ENCODE measurements at places on chromosomes 16 and 17.

- peak; percentile 24 for DNase-seq
Measured at GRCh38 chr16:13453938-13454553, 465.9 kb upstream of the ERCC4 start.

GRCh38 chr17:44331249-44331760 is 6.7 kb upstream of the SLC25A39 start:
- peak; percentile 81 for DNase-seq

- no peak for DNase-seq
Measured at GRCh38 chr17:31598921-31599571, 207.6 kb downstream of the RAB11FIP4 start.

GRCh38 chr16:85470873-85471272 is 142.2 kb upstream of the GSE1 start:
- no peak for DNase-seq

- no peak for DNase-seq
Measured at GRCh38 chr17:2936771-2937321, 126.6 kb downstream of the OR1D5 start.

DNA sequence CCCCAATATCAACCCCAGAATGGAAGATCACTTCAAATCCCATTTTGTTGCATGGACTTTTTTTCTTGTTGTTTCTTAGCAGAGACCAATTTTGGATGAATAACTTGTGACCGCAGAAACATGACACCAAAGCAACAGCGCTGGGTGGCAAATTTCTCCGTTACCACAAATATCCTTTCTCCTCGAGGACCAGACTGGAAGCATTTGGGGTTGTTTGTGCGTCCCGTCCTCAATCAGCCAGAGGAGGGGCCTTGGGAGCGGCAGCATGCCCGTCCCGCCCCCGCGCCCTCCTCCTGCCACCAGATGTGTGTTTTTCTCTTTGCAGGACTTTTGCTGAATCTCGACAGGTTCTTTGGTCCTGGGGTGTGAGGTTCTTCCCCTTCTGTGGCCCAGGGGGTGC is 282.5 kb upstream of the FOXF1 start:
- no peak for DNase-seq

DNA sequence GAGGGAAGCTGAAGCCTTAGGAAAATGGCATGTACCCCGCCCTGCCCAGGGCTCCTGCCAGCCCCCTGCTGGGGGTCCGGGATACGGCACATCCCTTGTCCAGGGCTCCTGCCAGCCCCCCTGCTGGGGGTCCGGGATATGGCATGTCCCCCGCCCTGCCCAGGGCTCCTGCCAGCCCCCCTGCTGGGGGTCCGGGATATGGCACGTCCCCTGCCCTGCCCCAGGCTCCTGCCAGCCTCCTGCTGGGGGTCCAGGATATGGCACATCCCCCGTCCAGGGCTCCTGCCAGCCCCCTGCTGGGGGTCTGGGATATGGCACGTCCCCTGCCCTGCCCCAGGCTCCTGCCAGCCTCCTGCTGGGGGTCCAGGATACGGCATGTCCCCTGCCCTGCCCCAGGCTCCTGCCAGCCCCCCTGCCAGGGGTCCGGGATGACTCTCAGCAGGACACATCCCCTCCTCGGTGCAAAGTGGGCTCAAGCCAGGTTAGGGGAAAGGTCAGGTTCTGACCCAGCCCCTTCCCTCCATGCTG is 43.2 kb downstream of the RPH3AL start:
- peak; percentile 89 for DNase-seq

- no peak for DNase-seq
Measured at GRCh38 chr16:35745191-35745590, 2285.8 kb downstream of the TP53TG3F start.

GRCh38 chr17:57461082-57461481 is 204.8 kb downstream of the MSI2 start:
- no peak for DNase-seq

DNA sequence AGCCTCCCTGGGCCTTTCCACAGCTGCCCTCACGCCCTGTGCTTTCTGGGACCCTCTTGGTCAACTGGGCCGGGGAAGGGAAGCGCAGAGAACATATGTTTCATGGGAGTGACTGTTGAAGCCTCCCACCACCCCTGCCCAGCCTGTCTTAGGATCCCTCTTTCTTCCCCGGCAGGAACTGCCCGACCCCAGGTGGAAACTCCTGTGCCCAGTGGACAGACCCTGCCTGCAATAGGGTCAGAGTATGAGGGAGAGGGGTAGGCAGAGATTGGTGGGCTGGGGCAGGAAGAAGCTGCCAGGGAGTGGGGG is 10.5 kb downstream of the HEXIM2 start:
- DNase-seq = no peak

DNA sequence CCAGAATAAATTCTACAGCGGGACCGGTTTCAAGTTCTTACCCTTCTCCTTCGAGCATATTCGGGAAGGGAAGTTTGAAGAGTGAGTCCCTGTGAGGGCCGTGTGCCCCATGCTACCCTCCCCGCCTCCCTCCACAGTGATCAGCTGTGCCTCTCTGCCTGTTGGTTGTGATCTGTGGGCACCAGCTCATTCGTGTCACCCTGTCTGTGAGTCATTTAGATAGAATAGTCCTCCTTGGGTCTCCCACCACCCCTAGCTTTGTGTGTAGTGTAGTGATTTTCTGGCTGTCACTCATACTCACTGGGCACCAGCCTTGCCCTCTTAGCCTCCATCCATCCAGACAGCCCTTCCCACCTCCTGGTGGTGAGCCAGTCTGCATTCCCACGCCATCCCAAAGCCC is 15.0 kb upstream of the NAGLU start:
- no peak for DNase-seq

GRCh38 chr16:19186408-19186807 is 18.4 kb downstream of the SYT17 start:
- no peak for DNase-seq

- DNase-seq = no peak
Measured at GRCh38 chr16:57577691-57578224, 35.3 kb downstream of the ADGRG5 start.

DNA sequence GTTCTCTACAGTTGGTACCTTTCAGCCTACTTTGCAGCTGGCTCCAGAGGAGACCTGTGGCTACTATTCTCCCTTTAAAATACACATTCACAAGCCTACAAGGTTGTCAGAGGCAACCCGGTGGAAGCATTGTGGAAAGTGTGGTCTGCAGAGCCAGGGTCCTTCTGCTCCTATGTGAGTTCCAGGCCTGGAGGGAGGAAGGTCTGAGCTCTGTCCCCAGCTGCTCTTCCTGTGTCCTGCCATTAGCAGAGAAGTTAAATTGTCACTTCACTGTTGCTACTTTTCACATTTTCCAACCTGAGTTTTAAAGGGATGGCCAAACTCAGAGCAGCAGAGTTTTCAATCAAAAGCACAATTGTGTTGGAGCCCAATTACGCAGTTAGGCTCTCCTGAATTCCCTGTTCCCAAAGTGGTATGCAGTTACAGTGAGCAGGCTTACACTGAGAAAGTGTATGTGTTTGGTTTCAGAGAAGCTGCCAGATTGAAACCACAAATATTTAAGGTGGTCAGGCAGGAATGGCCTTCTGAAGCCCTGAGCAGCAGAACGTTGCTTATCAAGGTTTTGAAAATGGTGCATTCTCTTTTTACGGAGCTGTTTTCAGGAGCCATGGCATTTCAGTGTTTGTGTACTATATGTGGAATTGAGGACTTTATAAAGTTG is 25.0 kb downstream of the MAP3K3 start:
- DNase-seq = no peak

DNA sequence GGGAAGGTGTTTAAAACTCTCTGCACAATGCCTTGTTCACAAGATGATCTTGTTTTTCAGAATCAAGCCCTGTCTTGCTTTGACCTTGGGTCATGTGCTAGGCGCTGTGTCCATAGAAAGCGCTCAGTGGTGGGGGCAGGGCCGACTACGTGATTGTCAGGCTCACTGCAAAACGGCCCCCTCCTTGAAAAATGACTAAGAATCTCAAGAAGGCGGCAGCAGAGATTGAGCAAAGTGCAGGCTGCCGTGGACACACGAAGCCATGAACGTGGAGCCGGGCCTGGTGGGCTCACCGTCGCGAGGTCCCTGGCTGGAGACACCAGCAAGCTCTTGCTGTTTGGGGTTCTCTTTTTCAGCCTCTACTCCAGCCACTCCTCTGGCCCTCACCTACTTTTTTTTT is 10.2 kb downstream of the ATP2C2 start:
- no peak for DNase-seq
